ENCODE measurements at places on chromosomes 4 and X.

DNA sequence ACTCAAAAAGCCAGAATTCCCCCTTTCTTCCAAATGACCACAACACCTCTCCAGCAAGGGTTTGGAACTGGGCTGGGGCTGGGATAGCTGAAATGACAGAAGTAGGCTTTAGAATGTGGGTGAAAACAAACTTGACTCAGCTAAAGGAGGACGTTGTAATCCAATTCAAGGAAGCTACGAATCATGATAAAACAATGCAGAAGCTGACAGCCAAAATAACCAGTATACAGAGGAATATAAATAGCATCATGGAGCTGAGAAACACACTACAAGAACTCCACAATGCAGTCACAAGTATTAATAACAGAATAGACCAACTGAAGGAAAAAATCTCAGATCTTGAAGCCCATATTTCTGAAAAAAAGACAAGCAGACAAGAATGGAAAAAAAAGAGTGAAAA lies 95.8 kb upstream of the TET2 start:
- peak; percentile 28 for DNase-seq

DNA sequence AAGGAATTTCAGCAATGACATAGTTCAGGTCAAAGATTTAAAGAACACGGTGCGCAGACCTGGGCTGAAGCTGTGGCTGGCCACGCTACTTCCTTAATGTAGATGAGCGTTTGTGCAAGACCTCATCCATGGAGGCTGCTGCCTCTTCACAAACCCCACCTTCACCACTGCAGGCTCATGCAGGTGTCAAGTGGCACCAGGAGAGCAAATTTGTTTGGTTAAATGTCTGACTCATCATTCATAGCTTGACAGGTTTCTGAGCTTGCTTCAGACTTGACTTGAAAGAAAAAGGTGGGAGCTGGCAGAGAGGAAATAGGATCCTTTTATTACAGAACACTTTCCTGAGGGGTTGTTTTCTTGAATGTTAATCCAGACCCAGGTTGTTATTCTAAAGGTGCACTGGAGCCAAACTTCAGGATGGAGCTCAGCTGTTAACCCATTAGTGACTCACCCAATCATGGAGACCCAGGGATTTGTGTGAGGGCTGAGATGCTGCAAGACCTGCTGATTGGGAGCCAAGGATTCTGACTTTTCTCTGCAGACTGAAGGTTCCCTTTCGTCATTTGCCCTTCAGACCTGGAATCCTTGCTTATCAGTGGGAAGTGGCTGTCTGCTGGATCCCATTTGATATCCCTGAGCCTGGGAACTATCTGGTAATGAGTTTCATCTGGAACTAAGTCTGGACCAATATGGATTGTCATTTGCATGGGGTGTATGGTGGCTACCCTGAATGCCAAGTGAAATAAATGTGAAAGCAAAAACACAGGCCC lies 315.3 kb downstream of the PTTG2 start:
- no peak for DNase-seq

- no peak for DNase-seq
Observed at GRCh38 chrX:95885074-95885473, 799.6 kb upstream of the DIAPH2 start.

GRCh38 chrX:149759824-149760223 lies 14.0 kb upstream of the HSFX1 start:
- no peak for DNase-seq

- no peak for DNase-seq
Observed at GRCh38 chrX:110965409-110966090, 130.4 kb upstream of the PAK3 start.

DNA sequence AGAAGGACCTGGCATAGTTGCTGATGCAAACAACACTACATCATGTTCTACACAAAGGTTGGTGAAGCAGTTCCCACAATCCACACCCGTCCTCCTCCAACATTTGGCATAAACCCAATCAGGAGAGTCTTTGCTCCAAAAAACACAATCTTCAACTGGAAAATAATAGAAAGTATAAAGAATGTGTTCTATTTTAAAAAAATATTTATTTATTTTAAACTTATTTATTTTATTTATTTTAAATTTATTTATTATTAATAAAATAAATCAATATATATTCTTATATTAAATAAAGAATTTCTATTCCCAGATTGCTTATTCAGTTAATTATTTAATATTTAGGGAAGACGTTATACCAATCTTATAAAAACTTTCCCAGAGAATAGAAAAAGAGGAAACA lies 1753.7 kb upstream of the AGA start:
- no peak for DNase-seq

DNA sequence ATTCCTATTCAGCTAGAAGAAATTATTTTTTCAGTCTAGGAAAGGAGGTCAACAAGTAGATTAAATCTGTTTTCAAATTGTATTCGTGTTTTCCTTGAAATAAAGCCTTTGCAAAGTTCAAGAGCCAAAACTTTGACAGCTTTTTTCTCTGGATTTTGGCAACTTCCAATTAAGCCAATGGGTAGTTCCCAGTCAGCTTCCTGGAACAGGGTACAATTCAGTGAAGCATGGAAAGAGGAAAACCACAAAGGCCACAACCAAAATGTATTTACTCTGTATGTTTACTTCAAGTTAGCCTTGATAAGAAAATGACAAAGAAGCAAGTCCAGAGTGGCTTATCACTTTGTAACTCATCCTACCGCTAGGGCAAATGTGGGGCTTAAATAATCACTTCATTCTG lies 188.6 kb downstream of the COMMD8 start:
- DNase-seq: no peak

DNA sequence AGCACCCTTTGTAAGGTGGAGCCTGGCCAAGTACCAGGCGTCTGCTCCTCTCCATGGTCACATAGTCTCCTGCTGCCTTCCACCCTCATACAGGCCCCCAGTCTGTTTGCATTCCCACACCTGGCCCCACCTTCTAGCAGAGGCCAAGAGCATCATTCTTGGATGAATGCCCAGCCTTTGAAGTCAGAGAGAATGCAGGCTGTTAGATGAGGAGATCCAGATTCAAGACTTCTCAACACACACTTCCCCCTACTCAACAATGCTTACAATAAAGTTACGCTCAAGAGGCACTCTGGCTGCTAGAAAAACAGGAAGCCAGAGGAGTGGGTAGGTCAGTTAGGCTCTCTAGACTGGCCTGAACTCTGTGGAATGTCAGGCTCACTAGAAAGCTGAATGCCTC lies 43.3 kb downstream of the SHROOM4 start:
- no peak for DNase-seq

DNA sequence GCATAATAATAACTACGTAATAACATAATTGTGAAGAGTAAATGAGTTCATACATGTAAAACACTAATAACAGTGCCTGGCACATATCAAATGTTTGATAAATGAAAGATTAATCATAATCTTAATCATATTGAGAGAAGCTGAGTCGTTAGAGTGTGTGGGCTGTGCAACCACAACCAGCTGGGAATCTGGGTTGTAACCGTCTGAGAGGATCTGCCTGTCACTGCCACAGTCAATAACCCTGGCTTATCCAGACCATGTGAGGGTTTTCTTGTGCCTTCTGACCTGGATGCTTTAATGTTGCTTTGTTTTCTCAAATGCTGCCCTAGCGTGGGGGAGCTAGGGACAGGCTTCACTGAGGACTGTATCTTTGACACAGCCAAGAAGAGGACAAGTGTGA lies 73.9 kb downstream of the TRPC5 start:
- DNase-seq: no peak

- peak; percentile 32 for DNase-seq
Observed at GRCh38 chr4:102438396-102439235, 62.5 kb upstream of the NFKB1 start.

GRCh38 chr4:152850377-152850776 lies 70.6 kb downstream of the ARFIP1 start:
- peak; percentile 73 for DNase-seq

DNA sequence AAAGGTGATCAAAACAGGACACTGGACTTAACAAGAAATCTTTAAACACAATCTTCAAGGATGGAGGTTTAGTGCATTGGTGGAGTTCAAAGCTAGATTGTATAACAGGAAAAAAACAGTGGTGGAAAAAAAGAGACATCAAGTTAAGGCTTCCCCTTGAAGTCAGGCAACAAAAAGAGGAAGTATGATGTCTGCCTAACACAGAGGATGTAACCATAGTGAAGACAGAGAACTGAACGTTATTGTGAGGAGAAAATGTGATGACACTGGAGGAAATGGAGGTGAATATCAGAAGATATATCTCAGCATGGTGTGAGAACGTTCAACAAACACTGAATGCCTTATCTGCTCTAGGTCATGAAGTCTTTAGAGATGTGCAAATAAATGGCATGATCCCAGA lies 192.4 kb upstream of the AR start:
- peak; percentile 2 for DNase-seq

DNA sequence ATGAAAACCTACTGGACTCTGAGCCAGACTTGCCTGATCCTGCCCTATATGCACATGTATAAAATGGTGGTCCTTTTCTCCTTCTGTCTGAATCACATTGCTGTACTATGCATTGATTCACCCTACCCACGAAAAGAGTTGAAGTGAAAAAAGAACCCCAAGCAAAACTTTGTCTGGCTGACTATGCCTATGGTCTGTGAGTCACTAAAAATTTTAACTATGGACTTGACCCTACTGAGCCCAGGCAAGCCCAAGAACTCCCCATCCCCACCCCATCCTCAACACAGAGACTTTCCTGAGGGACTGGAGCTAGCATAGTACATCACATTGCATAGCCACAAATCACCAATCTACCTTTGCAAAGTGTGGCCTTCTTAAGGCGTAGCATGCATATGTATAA lies 116.6 kb upstream of the TENM3 start:
- no peak for DNase-seq

GRCh38 chr4:127414951-127415606 lies 217.7 kb upstream of the INTU start:
- no peak for DNase-seq
